ENCODE measurements at places on chromosomes 7 and 10.

DNA sequence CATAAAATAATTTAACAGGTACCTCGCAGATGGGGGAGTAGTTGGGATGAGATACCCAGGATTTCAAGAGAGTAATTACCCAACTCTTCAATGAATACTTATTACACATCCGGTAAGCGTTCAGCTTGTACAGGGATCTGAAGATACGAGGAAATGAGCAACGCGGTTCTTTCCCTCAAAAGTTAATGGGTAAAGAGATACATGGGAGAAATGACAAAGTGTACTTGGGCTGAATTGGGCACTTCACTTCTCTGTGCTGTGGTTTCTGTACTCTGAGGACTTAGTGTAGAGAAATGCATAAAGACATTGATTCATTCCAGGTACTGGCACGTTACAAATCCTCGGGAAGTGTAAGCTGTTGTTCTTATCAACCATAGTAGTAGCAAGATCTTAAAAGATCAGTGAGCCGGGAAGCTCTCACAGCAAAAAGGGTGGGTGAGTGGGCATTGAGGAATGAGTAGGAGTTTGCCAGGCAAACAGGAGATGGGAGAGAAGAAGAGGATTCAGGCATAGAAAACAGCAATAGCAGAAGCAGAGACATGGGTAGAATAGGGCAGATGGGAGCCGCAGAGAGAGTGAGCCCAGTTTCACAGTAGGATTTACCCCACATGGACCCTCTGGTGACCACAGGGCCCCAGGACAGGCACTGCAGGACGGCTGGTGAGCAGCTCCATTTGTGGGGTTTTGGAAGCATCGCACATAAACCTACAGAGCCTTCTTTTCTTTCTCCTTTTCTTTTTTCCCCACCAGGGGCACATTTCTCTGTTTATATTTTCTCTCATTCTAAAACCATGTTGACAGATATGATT lies 304.3 kb upstream of the PITRM1 start:
- no peak for DNase-seq

DNA sequence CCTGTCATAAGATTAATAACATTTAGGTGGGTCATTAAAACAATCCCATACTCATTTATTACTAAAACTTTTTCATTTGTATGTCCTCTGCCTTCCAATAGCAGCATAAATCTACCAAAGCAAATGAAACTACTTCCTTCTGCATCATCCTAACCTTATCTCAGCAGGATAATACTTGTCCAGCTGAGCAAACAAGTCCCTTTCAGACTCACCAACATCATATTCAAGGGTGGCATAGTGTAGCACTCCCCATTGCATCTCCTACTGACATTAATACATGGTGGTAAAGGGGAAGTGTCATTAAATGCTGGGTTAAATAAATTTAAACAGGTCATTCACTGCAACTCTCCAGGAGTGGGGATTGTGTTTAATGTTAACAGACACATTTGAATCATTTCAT lies 3.4 kb upstream of the MINDY3 start:
- no peak for DNase-seq

DNA sequence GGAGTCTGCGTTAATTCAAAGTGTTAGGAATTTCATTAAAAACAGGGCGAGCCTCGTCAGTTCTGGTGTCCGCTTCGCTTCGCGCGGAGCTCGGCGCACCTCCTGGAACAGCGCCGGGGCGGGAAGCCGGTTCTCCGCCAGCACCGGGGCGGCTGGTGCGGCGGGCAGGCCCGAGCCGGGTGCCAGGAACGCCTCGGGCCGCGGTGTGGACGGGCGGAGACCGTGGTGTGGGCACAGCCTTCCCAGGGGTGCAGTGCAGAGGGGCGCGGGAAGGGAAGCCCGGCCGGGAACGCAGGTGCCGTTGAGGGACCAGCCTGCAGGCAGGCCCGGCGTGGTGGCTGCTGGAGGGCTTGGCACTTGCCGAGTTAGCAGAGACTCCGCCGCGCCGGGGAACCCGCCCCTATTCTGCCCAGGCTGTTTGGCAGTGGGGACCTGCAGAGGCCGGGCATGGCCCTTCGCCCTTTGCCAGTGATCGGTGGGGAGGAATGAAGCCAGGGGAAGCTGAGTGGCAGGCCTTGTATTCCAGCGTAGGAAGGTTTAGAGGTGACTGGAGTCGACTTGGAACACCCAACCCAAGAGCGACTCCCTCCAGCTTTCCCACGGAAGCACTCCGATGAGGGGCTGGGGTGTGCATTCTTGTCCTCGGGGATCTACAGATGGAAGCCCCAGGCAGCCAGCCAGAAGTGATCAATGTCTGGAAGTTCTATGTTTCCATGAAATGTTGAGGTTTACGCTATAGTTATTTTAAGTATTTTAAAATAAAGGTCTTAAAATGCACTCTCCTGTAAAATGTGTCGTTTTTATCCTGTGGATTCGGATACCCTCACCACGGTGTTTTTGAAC lies 945 bp upstream of the RHEB start:
- peak; percentile 34 for DNase-seq

- DNase-seq: no peak
Measured at GRCh38 chr10:44564790-44565189, 179.9 kb upstream of the CXCL12 start.

GRCh38 chr10:18194634-18195033 lies 54.4 kb downstream of the CACNB2 start:
- DNase-seq: no peak

DNA sequence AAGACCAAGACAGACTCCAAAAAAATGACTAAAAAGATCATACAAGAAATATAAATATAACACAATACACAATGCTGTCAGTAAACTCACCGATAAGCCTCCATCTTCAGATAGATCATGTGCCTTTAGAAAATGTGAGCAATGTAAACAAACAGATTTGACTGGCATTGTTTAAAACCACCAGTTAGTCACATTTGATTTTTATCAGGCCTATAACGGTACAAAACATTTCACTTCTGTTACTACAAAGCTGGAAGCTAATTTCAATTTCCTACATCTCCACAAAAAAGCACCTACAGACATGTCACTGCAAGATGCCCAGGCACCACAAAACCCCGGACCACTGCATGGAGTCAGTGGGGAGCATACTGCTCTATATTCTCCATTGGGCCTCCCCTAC lies 18.9 kb downstream of the SGMS1 start:
- no peak for DNase-seq

- DNase-seq: no peak
Measured at GRCh38 chr10:62687230-62687748, 117.2 kb upstream of the ADO start.

GRCh38 chr7:158975526-158976467 lies 119.4 kb downstream of the DYNC2I1 start:
- DNase-seq: peak; percentile 12

DNA sequence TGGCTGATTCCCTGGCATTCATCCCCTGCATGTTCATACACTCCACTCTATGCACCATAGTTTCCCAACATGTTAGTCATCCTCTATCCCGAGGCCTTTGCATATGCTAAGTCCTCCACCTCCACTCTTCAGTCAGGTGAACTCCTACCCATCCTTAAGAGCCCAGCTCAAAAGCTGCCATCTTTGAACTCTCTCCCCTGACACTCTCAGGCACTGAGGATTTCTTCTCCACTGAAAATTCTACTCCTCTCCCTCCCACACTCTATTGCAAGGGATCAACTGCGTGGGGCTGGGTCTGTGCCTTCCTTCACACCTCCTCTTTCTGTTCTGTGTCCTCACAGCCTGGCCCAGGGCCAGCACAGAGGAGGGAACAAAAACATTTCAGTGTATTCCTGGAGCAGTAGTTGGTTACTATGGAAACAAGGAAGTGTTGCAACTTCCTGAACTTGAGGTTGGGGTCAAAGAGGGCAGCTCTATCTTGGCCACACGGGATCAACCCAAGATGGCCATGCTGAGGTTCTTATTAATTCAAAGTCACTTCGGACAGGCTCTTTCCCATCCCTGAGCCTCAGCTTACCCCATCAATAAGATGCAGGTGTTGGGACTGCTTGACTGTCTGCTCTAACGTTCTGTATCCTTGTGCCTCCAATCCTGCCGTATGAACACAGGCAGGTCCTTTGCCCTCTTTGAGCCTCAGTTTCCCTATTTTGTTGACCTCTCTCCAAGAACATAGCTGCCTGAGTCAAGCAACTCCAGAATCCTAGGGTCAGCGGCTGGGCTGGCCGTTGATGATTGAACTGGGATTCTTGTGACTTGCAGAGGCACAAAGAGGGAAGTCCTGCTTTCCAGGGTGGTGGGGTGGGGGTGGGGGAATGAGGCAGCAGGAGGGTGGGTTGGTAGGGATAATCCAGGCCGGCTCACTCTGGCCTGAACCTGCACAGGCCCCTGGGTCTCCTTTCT lies 15.5 kb downstream of the ZMIZ1 start:
- no peak for DNase-seq

GRCh38 chr10:71040846-71041605 lies 152.7 kb upstream of the PCBD1 start:
- DNase-seq: no peak

- no peak for DNase-seq
Measured at GRCh38 chr10:70057306-70057705, 4.7 kb downstream of the MACROH2A2 start.

- DNase-seq: no peak
Measured at GRCh38 chr7:7911369-7912123, 57.0 kb upstream of the GLCCI1 start.

DNA sequence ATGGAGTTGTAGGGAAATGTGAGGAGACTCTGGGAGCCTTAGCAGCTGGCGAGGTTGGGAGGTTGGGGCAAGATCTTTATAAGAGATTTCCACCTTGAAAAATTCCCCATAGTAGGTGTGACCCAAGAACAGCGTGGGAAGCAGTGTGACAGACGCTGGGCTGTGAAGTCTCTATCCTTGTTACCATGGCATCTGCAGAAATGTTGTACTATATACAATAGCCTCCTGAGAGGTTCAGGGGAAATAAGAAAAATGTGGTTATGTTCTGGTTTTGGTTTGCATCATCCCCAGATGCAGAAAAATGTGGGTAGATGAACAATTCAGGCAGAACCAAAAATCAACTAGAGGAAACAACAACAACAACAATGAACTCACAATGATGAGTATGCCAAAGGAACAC lies 498.6 kb downstream of the SH2D4B start:
- no peak for DNase-seq

- DNase-seq: no peak
Measured at GRCh38 chr10:62866451-62866850, 50.3 kb upstream of the EGR2 start.

- DNase-seq: no peak
Measured at GRCh38 chr10:12847361-12847975, 154.0 kb downstream of the CCDC3 start.

DNA sequence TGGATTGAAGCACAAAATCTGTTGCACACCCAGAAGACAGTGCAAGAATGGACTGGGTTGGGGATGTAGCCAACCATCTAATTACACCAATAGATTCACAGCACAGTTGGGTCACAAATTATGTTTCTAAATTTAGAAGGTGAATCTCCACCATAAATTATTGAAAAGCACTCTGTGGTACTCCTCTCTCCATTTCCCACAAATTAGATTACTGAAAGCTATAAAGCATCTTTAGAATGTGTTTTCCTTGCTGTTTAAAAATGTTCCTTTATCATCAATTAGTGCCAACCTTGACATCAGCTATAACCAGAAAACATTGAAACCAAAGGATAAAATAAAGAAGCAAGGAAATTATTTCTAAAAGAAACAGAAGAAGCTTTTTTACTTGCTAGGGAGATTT lies 39.9 kb upstream of the HDAC9 start:
- DNase-seq: no peak

- DNase-seq: no peak
Measured at GRCh38 chr7:17120756-17121155, 177.7 kb upstream of the AHR start.

DNA sequence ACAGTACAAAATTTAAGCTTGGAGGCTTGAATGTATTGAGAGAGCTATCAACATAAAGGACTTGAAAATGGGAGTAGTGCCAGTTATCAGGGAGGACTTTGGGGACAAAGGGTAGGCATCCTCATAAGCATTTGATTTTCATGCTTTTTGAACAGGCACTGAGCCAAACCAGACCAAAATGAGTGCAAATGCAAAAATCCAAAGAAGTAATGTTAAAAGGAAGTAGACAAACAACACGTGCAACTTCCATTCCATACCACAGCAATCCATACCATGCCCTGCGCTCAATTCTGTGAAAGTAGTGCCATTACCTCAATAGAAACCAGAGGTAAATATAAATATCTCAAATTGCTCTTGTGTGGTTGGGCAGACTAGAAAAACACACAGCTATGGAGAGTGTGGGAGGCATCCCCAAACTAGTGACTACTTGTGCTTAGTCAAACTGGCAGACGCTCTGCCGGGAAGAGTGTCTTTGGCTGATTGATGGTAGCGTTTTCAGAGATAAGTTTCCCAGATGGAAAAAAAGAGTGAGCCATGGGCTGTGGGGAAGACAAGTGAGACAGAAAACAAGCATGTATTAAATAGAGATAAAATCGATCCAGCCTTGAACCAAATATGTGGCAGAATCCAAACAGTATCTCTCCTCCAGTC lies 161.5 kb downstream of the CREB5 start:
- DNase-seq: no peak

GRCh38 chr7:110612680-110613079 lies 478.2 kb upstream of the LRRN3 start:
- no peak for DNase-seq

- DNase-seq: no peak
Measured at GRCh38 chr10:92407305-92408016, 116.5 kb downstream of the MARCHF5 start.

DNA sequence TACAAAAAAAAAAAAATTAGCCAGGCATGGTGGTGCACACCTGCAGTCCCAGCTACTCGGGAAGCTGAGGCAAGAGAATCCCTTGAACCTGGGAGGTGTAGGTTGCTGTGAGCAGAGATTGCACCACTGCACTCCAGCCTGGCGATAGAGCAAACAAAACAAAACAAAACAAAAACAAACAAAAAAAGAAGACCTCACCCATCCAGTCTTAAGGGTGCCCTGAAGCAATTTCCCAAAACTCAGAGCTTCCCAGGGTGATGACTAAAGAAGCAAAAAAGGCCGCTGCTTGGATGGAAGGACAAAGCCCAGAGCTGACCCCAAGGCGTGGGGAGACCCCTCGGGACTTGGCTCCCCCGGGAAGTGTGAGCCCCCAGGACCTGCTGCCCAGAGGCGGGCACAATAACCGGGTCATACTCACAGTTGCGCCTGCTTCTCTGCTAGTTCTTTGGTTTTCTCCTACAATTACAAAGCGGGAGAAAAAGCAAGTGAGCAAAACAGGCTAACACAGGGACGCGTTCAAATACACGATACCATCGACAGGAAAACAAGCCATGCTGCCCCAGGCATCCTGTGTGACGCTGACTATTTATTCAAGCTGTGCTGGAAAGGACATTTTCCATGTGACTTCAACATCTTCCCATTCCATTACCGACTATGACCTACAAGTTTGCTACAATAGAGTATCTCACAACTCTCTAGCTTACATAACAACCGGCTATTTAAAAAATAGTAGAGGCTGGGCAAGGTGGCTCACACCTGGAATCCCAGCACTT lies 29.9 kb downstream of the PAPOLB start:
- no peak for DNase-seq

Measured in activated CD4-positive, alpha-beta T cell treated with anti-CD3 and anti-CD28 coated beads for 4 hours (primary cell).